SIG-M5 (cell line): ENCODE measurements at places on chromosomes 7 and 10.

DNA sequence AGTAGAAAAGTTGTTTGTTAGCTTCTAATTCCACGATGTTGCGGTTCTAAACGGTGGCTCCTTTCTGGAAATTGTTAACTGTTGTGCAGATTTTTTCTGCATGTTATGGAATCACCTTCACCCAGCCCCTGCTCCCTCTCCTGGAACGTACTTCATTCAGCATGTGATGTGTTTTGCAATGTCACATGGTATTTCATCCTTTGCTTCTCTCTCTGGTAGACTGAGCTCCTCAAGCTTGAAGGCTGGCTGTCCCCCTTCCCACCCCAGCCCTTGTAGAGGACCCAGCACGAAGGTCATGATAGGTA lies 4.4 kb downstream of the PPP2R2D start:
- no peak for DNase-seq

DNA sequence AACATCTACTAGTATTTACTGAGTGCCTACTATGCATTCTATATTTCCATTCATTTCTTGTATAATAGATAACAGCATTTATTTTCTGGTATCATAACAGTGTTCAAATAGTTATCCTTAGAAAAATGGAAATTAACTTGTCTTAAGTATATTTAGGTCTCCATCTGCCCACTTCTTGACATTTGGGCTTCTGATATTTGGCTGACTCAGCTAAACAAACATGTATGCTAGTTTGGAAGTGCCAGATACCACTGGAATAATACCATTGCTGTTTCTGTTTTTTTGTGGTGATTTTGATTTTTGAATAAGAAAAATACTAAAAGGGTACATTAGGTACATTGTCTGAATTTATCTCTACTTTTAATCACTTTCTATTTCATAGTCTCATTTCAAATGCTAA lies 169.2 kb downstream of the ST7 start:
- DNase-seq, result no peak

- DNase-seq, result no peak
These were observed 544.1 kb downstream of the HTR7 start for GRCh38 chr10:90313576-90314325.

DNA sequence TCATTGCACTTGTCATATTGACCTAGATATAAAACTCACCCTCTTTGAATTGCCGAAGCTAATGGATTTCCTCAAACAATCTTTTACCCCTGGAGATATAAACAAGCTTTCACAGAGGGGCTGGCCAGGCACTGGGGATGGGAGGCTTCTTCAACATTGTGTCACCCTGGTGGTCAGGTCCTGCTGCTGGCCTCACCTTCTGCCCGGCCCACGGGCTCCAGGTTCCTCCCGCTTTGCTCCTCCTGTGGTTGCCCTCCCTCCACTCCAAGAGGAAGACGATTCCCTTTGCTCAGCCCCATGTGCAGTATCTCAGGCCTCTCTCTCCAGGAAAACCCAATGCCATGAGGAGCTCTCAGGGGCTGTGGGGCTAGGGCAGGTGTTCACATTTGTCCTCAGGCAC lies 118.1 kb upstream of the ADCY1 start:
- no peak for DNase-seq

DNA sequence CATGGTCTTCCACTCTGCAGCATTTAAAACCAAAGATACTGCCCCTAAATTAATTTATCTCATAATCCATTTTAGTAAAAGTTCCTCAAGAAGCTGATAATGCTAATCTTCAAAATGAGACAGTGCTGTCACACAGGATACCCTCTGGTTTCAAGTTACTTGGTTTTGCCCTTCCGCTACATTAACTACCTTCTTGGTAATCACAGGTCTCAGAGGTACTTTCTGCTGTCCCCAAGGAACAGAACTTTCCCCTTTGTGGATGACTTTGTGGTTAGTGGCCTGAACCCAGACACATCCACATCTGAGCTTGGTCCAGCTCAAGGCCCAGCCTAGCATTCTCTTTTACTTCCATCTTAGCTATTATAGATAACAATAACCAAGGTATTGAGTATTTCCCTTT lies 88.8 kb upstream of the TMEM26 start:
- no peak for DNase-seq
